CD4-positive, alpha-beta T cell treated with Interleukin-15 for 4 hours (primary cell): ENCODE measurements at places on chromosomes 12 and 14.

- no peak for DNase-seq
These were observed 19.5 kb upstream of the PPFIBP1 start for GRCh38 chr12:27504507-27504906.

GRCh38 chr12:101107032-101107763 lies 102.8 kb downstream of the SLC5A8 start:
- DNase-seq: no peak

DNA sequence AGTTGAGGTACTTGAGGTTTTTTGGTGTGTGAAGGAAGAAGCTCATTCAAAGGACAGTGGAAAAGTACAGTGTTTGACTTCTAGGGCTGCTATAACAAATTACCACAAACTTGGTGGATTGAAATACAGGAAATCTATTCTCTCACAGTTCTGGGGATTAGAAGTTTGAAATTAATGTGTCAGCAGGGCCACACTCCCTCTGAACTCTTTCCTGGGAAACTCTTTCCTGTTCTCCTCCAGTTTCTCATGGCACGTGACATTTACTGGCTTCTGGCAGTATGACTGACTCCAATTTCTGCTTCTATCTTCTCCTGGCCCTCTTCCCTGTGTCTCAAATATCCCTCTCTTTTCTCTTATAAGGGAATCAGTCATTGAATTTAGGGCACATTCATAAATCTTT lies 160.2 kb downstream of the CCDC91 start:
- DNase-seq: no peak

- DNase-seq: no peak
These were observed 245.9 kb downstream of the ADAMTS20 start for GRCh38 chr12:43306066-43306465.

DNA sequence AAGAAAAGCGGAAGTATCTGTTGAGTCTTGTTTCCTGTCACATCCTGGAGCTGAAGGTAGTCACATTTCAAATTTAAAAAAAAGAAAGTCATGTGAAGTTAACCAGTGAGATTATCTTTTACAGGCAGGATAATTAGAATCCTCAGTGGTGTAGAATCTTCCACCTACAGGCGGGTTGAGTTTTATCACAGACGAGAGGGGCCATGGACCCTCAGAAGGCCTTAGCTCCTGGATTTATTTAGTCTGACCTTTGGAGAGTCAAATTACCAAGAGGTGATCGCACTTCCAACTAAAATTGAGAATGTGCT lies 13.0 kb upstream of the GNG2 start:
- no peak for DNase-seq

GRCh38 chr12:3473171-3473570 lies 17.8 kb upstream of the PRMT8 start:
- no peak for DNase-seq

GRCh38 chr12:54549774-54550451 lies 512 bp downstream of the PDE1B start:
- peak; percentile 9 for DNase-seq

DNA sequence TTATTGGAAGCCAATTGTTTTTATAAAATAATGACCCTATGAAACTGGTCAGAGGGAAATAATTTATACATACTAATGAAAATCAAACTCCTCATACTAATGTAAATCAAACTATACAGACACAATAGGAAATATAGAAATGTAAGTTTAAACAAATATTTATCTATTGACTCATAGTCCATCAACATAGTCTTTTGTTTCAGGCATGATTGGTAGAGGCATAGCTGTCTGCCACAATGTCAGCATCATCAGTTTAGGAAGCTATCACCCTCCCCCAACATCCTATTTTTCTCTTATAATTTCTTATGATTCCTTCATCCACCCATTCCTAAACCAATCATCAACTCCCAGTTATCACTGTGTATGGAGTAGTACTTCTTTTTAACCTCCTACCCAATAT lies 117.7 kb downstream of the SLC38A6 start:
- DNase-seq: no peak

- peak; percentile 57 for DNase-seq
These were observed 9.3 kb downstream of the RILPL2 start for GRCh38 chr12:123427036-123427769.

- peak; percentile 49 for DNase-seq
These were observed 17.5 kb downstream of the NIN start for GRCh38 chr14:50813544-50813863.

DNA sequence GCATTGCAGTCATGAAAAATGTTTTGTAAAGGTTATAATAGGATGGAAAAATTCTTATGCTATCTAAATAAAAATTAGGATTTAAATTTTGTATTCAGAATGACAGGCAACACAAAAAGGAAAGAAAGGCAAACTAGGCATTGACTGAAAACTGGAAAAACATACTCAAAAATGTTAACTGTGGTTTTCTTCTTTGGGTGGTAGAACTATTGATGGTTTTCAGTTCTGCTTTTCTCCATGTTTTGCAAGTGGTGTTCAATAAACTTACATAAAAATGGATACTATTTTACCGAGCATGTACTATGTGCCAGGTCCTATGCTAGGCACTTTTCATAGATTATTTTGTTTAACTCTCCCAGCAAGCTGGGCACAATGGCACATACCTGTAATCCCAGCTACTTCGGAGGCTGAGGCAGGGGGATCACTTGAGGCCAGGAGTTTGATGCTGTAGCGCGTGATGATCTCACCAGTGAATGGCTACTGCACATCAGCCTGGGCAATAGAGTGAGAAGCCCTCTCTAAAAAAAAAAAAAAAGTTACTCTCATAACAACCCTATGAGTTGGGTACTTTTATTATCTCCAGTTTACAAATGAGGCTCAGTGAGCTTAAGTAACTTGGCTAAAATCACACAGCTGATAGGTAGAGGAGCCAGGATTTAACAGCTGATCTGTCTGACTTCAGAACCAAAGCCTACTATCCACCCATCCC lies 26.3 kb upstream of the TCP11L2 start:
- no peak for DNase-seq

GRCh38 chr14:69693801-69694729 lies 72.9 kb upstream of the SRSF5 start:
- no peak for DNase-seq

DNA sequence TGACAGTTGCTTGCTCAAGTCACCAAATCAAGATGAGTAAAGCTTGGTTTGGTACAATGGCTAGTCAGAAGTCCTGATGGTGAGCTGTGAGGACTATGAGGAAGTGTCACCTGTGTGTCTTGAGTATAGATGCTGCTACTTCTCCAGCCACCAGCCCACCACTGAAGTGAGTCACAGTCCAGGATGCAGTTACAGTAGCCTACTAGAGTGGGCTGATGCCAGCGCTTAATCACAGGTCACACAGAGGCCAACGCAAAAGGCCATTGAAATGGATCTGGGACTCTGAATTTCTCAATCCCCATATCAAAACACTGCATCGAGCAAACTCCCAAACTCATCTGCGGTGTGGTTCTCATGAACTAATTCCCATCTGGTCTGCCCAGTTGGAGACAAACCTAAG lies 223.1 kb downstream of the ANO6 start:
- no peak for DNase-seq

GRCh38 chr12:67315661-67316060 lies 46.5 kb downstream of the CAND1 start:
- DNase-seq: no peak

DNA sequence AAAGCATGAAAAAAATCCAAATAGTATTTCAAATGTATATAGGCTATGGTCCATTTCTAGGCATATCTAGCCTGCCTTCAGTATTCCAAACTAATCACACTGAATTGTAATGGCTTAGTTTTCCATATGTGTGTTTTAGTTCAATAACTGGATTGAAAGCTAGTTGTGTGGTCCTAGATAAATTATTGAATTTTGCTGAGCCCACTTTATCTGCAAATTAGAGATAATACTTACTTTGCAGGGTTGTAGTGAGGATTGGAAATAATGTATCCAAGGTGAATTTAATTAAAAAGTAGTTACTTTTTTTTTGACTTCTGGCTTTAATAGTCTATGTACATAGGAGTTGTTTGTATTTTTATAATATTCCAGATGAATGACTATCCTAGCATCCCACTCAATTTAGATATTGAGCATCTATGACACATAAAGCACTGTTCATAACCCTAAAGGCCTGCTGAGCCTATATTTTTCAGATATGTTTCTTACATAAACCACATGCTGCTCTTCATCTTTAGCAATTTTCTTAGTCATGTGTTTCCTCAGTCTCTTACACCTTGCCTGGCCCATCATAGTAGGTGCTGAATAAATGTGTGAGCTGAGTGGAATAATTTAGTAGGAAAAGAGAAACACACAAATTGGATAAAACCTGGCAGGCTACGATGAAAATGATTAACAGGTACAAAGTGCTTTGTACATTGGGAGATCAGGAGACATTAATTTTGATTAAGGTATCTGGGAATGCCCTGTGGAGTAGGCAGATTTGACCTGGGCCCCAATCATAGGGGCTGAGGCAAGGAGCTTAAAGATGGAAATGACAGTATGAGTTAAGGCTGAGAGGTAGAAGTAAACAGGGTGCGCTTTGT lies 1.1 kb upstream of the ATP23 start:
- DNase-seq: peak; percentile 9

DNA sequence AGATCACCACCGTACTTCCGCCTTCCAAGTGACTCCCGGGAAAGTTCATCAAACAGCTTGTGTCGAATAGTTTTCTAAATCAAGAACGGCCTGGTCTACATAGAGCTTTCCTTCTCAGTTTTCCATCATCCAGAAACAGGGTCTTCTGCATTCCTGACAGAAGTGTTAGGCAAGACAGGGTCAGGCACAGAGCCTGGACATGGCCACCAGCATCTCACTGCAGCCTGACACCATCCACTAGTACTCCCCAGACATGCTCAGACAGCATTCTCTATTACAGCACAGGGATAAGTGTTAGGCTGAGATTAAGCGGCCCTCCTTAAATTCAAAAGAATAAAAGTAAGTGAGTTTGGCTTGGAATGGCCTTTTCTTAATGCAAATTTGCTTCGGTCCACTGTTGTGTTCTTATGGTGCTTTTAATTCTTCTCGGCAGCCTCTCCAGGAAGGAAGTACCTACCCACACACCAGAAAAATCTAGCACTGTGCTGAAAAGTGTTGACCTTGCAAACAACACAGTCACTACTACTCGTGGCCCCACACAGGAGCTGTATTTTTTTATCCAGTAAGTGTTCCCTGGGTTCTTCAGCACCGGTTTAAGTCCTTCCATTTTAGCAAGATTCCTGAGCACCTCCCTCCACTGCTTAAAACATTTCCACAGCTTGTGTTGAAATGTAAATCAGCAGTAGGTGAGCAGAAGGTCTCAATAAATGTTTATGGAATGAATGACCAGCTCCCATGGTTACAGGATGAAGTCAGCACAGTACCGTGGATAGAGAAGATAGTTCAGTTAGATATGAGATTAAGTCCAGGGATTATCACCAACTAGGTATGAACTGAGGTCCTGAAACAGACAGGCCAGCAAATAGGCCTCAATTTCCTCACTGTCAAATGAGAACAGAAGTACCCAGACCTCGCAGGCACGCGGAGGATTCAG lies 44.1 kb downstream of the SETD3 start:
- DNase-seq: peak; percentile 14

- no peak for DNase-seq
These were observed 1.1 kb upstream of the RTRAF start for GRCh38 chr14:51988221-51988620.

DNA sequence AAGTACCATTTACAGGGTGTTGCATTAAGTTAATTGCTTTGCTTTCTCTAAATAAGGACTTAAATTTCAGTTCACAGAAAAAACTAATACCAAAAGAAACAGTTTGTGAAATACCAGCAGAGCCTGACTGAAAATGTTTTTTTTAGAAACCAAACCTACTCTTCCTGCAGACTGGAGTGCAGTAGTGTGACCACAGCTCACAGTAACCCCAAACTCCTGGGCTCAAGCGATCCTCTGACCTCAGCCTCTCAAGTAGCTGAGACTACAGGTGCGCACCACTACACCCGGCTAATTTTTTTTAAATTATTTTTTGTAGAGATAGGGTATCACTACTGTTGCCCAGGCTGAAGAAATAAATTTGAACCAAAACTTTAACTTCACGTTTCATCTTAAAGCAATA lies 103.5 kb upstream of the PLEKHA5 start:
- DNase-seq: no peak

- DNase-seq: no peak
These were observed 81.8 kb downstream of the PRIMA1 start for GRCh38 chr14:93706360-93706955.

DNA sequence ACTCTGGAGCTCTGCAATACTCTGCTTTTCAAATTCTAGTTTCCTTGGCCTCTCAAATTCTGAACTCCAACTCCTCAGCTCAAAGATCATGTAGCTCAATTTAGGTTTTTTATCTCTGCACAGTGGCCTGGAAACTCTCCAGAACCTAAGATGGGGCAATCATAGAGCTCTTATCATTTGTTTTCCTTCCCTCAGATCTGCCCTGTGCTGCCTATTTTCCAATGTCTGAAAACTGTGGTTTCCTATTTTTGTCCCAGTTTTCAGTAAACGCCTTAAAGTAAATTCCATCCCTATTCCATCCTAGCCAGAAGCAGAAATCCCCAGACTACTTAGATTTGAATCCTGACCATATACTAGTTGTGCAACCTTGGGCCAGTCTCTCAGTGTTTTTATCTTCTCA lies 73.2 kb downstream of the CEP83 start:
- no peak for DNase-seq

DNA sequence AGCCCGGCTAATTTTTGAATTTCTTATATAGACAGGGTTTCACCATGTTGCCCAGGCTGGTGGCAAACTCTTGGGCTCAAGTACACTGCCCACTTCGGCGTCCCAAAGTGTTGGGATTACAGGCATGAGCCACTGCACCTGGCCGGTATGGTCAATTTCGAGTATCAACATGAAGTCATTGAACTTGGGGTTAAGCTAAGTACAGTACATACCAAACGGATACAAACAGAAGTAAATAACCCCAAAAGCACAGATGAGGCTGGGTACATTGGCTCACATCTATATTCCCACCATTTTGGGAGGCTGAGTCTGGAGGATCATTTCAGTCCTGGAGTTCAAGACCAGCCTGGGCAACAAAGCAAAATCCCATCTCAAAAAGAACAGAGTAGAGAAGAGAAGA lies 13.0 kb upstream of the PSMD9 start:
- DNase-seq: no peak

GRCh38 chr12:131072451-131073230 lies 118.9 kb downstream of the ADGRD1 start:
- no peak for DNase-seq

DNA sequence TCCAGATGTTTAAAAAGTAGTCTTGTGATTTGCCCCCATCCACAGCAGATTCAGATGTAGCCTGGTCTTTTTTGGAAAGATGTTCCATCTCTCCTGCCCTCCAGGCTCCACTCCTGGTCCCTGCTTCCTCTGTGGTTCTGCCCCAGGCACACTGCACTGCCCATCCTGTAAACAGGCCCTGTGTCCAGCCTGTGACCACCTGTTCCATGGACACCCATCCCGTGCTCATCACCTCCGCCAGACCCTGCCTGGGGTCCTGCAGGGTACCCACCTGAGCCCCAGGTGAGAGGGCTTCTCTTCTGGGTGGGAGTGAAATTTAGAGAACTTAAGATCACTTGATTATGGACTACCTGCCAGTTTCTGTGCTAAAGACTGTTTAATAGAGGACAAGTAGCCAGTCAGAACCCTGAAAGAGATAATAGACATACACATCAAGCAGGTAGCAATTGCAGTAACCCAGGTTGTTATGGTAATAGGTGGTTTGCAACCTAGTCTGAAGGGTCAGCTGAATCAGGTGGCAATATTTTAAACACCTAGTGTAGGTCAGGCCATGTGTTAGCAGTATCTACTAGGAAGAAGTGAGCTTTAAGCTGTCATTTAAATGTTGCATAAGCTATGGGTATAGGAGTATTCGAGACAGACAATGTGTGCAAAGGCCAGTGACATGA lies 2.1 kb downstream of the RNF31 start:
- DNase-seq: no peak
